ENCODE measurements at places on chromosomes 3 and 15.

GRCh38 chr3:194287374-194287773 lies 63.8 kb downstream of the CPN2 start:
- no peak for DNase-seq

DNA sequence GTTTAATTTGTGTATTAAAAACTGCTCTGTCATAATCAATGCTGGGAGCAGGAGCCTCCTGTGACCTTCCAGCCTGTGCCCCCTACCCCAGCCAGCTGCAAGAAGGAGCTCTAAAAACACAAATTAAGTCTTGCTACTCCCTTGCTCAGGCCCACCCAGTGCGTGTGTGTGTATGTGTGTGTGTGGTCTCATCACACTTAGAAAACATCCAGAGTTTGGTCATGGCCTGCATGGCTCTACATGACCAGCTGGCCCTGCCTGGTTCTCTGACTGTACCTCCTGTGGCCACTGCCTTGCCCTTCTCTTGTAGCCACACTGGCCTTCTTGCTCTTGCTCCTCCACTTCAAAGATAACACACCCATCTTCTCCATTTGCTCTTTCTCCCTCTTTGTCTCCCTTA lies 13.7 kb downstream of the P2RY14 start:
- no peak for DNase-seq

- peak; percentile 68 for DNase-seq
Measured at GRCh38 chr3:161423911-161424522, 52.7 kb upstream of the SPTSSB start.

GRCh38 chr3:11140030-11140712 lies 14.1 kb upstream of the HRH1 start:
- peak; percentile 97 for DNase-seq

- DNase-seq: no peak
Measured at GRCh38 chr15:74170071-74170844, 3.3 kb upstream of the ISLR start.

DNA sequence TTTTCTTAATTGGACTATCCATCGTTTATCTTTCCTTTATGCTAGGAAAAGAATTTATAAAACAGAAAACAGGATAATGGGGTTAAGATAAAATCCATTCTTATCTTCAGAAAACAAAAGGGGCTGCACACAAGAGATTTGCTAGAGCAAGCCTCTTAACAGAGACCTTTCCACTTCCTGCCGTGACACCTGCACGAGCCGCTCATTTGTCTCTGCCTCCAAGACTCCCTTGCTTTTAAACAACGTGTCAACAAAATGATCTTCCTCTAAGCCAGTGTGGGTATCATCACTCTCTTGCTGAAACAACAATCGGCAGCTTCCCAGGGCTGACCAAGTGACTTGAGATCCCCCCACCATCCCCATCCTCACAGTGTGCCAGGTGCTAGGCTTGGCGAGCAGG lies 33.1 kb downstream of the GABRB3 start:
- DNase-seq: no peak

- no peak for DNase-seq
Measured at GRCh38 chr15:25846377-25846776, 16.8 kb downstream of the ATP10A start.

GRCh38 chr3:48433472-48434118 lies 3.7 kb upstream of the PLXNB1 start:
- DNase-seq: no peak

DNA sequence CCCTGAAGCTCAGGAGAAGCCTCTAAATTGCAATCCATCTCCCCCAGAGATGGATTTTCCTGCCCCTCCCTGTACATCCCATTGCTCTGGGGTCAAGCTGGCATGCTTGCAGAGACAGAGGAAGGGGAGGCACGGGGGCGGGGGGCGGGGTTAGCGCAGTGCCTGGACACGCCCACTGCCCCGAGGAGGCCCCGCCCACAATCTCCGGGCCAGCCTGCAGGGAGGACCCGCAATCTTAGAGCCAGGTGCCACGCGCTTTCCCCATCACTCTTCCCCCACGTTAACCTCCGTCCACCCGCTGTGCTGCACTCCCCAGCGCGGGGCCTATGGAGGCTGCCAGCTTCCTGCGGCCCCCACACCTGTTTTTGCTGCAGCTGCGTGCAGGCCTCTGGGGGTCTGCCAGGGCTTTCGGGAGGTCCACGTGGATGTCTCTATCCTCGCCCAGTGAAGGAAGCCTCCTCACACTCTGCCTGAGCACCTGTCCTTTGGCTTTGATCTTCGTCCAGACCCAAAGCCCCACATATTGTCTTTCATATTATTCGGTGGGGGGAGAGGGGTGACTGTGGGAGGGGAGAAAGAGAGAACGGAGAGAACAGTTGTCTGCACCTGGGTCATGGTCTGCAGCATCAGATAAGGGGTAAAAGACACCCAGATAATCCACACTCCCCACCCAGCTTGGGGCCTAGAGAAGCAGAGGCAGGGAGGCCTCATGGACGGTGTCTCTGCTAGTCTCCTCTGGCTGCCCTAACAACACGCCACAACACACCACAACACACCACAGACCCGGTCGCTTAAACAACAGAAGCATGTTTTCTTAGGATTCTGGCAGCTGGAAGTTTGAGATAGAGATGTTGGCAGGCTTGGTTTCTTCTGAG lies 118.0 kb upstream of the MEF2A start:
- no peak for DNase-seq

DNA sequence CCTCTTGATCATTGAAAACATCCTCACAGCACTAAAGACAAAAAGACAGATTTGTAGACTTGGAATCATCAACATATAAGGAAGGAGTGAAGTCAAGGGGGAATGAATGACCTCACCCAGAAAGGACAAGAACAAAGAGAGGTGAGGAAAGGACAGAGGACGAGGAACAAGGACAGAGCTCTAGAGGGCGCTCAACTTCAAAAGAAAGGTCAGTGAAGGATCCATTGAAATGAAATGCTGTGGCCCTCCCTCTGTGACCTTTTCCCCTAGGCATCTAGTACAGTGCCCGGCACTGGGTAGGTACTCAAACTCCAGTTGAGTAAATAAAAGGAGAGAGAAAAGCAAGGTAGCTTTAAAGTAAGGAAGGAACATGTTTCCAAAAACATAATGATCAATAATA lies 2.6 kb downstream of the ATP8B4 start:
- DNase-seq: peak; percentile 67

DNA sequence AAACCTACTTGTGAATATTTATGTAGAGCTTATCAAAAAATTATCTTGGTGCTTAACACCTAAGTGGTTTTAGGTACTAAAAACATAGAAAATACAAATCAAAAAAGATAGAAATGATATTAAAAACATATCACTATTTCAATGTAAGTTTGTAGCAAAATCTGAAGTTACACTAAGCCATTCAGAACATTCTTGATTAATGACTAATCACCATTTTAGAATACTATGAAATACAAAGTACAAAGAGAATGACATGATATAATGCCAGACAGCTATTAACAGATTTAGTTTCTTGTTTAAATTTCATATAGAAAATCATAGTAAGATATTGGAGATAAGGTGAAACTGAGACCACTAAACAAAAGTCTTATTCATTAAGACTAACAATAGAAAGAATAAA lies 169.7 kb upstream of the AGTR1 start:
- DNase-seq: no peak

DNA sequence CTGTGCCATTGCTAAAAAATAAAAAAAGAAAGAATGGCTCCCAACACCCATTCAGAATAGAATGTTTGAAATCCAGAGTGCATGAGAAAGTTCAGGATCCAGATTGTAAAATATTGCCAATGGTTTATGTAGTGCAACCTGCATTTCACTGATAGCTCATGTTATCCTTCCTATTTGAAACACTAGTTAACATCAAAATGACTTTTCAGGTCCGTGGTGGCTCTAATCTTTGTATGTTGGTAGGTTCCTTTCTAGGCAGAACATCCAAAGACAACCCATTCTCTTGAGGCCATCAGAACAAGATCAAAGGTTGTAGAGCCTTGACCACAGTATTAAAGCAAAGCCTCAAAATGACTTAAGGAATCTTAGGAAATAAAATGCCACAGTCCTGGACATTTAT lies 51.0 kb downstream of the PLCL2 start:
- DNase-seq: no peak

DNA sequence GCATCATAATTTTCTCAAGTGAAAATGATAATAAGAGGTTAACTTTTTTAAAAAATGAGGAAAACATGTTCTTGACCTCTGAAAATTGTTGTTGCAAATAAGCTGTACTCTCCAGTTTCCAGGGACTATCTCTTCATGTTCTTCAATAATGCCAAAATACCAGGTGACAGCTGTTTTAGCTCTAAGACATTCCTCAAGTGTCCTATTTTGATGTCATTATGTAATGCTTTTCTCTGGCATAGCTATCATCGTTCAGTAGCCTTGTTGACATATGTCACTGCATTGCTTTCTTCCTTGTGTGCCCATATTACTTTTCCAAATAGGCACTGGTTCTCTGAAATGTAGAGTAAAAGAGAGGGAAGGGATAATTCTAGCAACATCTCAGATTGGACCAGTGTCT lies 5.7 kb upstream of the FILIP1L start:
- DNase-seq: no peak

GRCh38 chr3:27791956-27792355 lies 69.8 kb upstream of the EOMES start:
- no peak for DNase-seq

DNA sequence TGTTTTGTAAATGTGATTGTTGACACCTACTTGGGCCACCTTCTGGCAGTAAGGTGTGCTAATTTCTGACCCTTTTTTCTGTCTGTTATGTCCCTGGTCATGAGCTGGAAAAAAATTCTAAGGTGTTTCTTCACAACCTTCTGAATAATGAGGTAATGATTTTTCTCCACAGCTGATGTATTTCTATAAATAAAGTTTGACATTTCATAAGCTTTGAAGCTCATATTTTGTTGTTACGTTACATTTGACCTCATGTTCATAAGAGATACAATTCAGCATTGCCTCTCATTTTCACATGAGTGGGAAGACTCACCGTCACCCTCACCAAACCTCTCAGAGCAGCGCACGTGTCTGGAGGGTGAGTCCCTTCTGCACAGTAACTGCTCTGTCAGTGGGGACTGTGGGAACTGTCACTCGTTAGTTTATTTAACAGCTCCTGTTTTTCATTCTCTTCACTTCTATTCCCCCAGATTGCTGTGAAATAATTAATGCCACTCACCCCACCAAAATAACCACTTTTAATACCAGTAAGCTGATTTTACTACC lies 140.9 kb downstream of the PLCL2 start:
- DNase-seq: no peak

DNA sequence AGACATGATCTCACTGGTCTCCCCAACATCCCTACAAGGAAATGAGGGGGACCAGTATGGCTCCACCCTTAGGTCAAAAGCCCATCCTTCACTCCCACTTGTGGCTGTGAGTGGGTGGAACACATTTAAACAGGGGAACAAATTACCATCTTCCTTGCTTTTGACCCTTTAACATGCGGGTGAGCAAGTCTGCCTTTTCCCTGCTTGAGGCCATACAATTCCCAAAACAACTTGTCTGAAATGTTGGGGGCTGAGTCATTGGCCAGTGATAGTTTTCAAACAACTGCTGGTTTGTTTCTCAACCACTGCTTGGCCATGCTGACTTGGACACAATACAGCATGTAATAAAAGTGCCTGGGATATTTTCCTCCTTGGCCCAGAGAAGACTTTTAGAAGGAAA lies 39.6 kb downstream of the COL8A1 start:
- no peak for DNase-seq

- DNase-seq: peak; percentile 8
Measured at GRCh38 chr3:63333815-63334214, 55.7 kb downstream of the SYNPR start.

All from Kasumi-1 (cell line).